ENCODE measurements at places on chromosomes 2 and 18. TPM values are rescaled to one million over a fixed set of nuclear protein-coding genes. Genes with fewer than 3 reads are reported as not detected.

- ATAC-seq: no peak
Measured at GRCh38 chr18:13482618-13482945, 243.8 kb downstream of the FAM210A start.

DNA sequence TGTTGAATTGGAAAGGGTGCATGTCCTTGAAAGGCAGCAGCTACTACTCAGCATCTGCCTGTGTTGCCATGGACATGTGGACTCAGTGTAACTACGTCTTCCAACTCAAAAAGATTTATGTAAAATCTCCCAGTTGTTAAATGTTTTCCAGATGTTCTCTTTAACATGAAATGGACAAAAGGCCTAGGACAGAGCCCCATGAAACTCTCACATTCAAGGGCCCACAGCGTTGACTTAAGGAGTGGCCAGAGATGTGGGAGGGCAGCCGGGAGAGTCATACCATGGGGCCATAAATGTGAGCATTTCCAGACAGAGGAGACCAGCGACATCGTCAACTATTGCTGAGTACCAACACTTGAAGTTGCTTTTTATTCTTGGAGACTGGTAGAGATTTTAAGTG, 9.9 kb downstream of the SLC3A1 start:
- ATAC-seq: no peak

DNA sequence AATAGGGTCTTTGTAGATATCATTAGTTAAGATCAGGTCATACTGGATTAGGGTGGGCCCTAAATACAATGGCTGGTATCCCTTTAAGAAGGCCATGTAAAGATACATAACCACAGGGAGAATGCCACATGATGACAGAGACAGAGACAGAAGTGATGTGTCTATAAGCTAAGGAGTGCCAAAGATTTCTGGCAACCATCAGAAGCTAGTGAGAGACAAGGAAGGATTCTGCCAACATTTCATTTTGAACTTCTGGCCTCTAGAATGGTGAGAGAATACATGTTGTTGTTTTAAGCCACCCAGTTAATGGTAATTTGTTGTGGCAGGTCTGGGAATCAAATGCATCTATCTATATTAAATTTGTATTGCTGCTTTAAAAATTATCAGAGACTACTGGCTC, 185.5 kb upstream of the CYRIA start:
- ATAC-seq: no peak

NT5C1B gene
- total RNA-seq: not detected

RALBP1 gene
- total RNA-seq: 154 TPM

SCN9A gene
- total RNA-seq: 3.1 TPM

DNA sequence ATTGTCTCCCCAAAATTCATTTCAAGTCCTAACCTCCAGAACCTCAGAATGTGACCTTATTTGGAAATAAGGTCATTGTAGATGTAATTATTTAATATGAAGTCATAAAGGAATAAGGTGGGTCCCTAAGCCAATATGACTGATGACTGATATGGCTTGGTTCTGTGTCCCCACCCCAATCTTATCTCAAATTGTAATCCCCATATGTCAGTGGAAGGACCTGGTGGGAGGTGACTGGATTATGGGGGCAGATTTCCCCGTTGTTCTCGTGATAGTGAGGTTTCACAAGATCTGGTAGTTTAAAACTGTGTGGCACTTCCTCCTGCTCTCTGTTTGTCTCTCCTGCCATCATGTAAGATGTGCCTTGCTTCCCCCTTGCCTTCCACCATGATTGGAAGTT, 43.0 kb upstream of the BCL11A start:
- ATAC-seq: no peak

RGPD4 gene
- not detected for total RNA-seq

NYAP2 gene
- 0.13 TPM for total RNA-seq

MGAT4A gene
- total RNA-seq: 14.9 TPM

PRKD3 gene
- total RNA-seq: 29.3 TPM

DNA sequence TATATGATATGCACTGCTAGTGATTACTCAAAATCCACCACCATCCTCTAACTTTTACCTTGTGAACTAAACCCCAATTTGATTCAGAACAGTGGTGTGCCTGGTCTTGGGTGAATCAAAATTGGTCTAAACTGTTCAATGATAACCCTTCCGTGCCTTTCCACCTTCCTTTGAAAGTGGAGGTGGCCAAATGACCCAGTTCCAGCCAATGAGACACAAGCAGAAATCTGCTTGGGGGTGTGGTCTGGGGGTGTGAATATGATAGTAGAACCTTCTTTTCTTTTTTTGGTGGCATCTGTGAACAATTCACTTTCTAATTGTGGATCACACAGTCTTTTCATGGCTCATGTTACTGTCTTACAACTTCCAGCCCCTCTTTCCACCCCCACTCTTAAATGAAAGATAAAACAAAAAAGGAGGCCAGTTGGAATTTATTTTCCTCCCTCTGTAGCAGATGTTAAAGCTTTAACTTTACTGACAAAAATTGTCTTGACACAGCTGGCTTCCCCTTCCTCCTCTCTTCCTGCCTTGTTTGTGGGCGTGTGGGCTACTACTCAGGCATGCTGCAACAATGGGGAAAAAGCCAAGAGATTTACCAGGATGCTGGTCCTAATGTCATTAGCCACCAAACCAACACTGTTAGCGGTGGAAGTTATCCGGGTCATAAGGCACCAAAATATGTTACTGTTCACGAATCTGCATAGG, 58.8 kb upstream of the ANKRD44 start:
- ATAC-seq: no peak

ZNF512 gene
- 40.9 TPM for total RNA-seq

- ATAC-seq: no peak
Measured at GRCh38 chr18:58307441-58307840, 263.4 kb downstream of the NEDD4L start.

SOCS6 gene
- total RNA-seq: 25.3 TPM

- ATAC-seq: peak; percentile 39
Measured at GRCh38 chr18:6885992-6886796, 156.7 kb downstream of the ARHGAP28 start.

SLC14A1 gene
- 0.62 TPM for total RNA-seq

GRCh38 chr18:50590593-50590992, 30.7 kb downstream of the MAPK4 start:
- ATAC-seq: no peak

TNS1 gene
- 1,619 TPM for total RNA-seq

- ATAC-seq: no peak
Measured at GRCh38 chr2:33197198-33197938, 250.6 kb downstream of the LTBP1 start.

GRCh38 chr2:8645176-8645831, 36.6 kb upstream of the ID2 start:
- no peak for ATAC-seq

CENPA gene
- not detected for total RNA-seq

KRTCAP3 gene
- total RNA-seq: not detected

CNDP1 gene
- not detected for total RNA-seq

ADRA2B gene
- 4.9 TPM for total RNA-seq

UGT1A6 gene
- 0.27 TPM for total RNA-seq

DNA sequence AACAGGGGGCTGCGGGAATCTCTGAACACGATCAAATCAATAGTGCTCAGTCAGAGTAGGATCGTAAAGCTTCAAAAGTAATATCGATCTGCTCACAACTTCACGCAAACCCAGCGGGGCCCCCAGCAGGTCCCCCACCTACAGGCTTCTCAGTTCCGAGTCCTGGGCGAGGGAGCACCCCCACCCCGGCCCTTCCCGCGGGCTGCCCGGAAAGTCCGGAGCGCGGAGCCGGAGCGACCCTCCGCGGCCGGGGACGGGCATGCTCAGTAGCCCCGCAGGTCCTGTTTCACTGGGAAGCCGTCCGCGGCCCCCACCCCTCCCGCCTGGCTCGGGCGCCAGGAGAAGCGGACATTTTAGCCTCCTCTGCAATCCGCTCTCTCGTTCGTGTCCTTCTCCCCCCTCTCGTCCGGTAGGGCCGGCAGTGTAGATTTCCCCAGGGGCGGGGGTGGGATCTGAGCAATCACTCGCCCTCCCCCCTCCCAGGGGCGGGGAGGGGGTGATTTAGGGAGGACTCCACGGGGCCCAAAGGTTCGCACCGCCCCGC, 3.3 kb upstream of the SPRED2 start:
- peak; percentile 74 for ATAC-seq

DNA sequence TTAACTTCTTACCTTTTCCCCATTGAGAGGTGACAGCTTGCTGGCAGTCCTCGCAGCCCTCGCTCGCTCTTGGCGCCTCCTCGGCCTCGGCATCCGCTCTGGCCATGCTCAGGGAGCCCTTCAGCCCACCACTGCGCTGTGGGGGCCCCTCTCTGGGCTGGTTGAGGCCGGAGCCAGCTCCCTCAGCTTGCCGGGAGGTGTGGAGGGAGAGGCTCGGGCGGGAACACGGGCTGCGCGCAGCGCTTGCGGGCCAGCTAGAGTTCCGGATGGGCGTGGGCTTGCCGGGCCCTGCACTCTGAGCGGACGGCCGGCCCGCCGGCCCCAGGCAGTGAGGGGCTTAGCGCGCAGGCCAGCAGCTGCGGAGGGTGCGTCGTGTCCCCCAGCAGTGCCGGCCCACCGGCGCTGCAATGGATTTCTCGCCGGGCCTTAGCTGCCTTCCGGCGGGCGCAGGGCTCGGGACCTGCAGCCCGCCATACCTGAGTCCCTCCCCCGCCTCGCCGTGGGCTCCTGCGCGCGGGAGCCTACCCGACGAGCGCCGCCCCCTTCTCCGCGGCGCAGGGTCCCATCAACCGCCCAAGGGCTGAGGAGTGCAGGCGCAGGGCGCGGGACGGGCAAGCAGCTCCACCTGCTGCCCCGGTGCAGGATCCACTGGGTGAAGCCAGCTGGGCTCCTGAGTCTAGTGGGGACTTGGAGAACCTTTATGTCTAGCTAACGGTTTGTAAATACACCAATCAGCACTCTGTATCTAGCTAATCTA, 335.0 kb downstream of the CBLN2 start:
- ATAC-seq: no peak

GAL3ST2 gene
- 0.40 TPM for total RNA-seq

MC4R gene
- total RNA-seq: 0.27 TPM

LRP1B gene
- 0.27 TPM for total RNA-seq

- ATAC-seq: peak; percentile 63
Measured at GRCh38 chr2:43426305-43427031, 169.4 kb downstream of the THADA start.

TSPYL6 gene
- total RNA-seq: not detected

ARL5A gene
- total RNA-seq: 88.7 TPM

DNA sequence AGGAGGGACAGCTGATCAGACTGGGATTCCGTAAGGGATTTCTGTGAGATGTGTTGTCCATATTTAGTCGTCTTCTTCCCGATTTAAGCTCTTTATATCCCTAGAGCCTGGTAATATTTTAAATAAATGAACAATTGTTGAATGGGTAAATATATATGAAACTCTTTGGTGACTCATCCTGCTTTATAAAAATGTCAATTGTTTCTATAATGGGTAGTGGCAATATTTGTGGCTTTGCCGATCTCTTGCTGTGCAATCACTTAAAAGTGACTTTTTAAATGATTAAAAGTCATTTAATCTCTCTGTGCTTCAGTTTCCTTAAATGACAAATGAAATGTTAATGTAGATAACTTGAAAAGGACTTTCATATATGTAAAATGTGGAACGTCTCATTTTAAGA, 339.2 kb downstream of the RNF144A start:
- ATAC-seq: no peak

- no peak for ATAC-seq
Measured at GRCh38 chr18:31241900-31242409, 76.0 kb upstream of the DSG1 start.

- ATAC-seq: no peak
Measured at GRCh38 chr2:206031162-206031784, 54.7 kb downstream of the INO80D start.

TLX2 gene
- total RNA-seq: not detected

- no peak for ATAC-seq
Measured at GRCh38 chr2:30235008-30235655, 3.8 kb downstream of the LBH start.

- peak; percentile 50 for ATAC-seq
Measured at GRCh38 chr2:229780856-229781773, 66.8 kb upstream of the DNER start.

MEMO1 gene
- 42.2 TPM for total RNA-seq

DNA sequence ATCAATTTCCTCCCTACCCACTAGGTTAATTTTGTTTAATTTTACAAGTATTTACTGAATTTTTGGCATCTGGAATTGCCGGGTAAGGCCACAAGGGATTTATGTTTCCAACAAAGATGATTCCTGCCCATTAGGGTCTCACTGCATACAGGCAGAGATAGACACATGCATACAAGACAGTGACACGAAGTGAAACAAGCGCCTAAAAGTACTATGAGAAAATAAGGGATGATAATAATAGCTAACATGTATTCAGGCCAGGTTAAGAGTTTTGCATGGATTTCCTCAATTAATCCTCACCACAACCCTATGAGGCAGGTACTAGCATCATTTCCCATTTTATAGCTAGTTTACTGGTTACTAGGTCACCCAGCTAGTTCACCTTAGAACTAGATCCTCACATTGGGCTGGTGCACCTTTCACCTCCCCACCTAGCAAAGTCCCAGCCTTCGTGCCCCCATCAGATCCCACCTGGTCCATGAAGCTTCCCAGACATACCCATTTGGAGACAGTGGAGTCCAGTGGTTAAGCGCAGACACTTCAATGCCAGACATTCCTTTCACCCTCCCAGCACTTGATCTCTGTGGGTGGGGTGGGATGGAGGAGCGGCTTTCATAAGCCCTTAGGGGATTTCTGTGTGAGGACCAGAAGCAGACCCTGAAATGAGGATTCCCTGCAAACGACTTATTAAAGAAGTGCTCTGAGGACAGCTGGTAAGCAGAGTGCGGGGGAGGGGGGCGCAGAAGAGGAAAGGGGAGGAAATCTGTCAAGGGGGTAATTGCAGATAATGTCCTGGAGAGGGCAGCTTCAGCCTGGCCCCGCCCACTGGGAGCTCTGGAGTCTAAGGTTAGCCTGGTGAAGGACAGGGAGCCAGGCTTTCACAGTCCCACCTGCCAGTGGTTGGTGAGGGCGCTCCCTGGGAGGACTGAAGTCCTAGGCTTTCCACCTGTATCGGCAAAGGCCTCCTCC, 5.8 kb upstream of the DGUOK start:
- peak; percentile 57 for ATAC-seq

DNA sequence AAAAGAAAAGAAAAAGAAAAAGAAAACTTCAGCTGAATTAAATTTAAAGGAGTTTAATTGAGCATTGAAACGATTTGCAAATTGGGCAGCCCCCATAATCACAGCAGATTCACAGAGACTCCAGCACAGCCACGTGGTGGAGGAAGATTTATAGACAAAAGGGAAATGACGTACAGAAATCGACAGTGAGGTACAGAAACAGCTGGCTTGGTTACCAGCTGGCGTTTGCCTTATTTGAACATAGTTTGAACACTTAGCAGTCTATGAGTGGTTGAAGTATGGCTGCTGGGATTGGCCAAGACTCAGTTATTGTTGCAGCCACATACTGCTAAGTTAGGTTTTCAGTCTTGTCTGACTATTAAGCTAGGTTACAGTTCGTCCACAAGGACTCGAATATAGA, 312.2 kb upstream of the SLC14A2 start:
- no peak for ATAC-seq

SNED1 gene
- 19.5 TPM for total RNA-seq

DNA sequence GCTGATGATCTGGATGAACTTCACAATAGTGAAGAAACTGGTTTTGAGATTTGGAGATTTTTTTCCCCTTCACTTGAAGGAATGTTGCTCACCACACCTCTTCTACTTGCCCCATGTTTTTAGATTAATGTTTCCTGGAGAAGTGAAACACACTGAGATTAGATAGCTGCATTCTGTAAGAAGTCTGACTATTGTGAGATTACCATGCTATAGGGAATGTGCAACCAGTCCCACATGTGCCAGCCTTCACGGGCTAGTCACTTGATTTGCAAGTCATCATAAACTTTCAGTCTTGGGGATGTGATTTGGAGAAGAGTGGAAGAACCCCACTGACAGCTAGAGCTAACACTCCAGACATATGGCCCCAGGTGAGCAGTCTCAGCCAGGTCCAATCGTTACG, 7.4 kb upstream of the CCNYL1 start:
- no peak for ATAC-seq

All from gastroesophageal sphincter (tissue), 4 donors.